GM12864 (cell line): ENCODE measurements at places on chromosomes 5 and 9.

DNA sequence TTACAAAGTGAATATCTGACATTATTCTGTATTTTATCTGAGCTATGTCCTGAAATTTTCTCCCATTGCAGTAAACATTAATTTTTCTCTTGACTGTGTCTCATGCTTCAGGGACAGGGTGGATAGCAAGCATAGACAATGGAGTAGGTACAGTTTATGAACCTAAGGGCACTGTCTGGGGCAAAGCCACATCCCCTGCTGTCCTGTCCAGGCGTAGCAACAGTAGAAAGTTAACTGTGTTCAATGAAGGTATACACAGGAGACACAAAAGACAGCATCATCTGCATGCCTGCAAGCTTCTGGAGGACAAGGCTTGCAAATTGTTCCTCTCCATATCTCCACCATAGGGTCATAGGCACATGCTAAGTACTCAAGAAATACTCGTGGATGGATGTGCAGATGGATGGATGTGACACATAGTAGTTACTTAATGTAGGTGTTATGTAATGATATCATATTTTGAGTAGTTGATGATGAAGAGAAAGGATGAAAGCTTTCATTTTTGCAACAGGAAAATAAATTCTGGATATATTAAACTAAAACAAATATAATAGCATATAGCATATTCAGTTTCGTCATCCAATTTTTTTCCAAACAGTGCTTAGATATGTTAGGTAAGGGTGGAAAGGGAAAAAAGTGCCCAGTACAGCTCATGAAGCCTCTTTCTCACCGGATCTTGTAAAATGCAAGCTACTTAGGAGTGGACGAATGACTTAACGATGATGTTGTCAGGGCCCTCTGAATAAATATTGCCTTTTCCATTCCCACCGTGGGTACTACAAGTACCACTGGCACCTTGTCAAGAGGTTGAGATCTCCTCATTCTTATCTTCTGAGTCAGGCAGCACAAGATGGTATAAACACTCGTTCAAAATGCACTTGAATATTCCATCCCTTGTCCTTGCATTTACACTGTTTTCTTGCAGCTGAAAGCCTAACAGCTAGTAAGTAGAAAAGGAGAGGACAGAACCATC is 19.9 kb upstream of the ZSWIM6 start:
- DNase-seq: no peak

- no peak for DNase-seq
These were observed 159.7 kb upstream of the VLDLR start for GRCh38 chr9:2461892-2462291.

DNA sequence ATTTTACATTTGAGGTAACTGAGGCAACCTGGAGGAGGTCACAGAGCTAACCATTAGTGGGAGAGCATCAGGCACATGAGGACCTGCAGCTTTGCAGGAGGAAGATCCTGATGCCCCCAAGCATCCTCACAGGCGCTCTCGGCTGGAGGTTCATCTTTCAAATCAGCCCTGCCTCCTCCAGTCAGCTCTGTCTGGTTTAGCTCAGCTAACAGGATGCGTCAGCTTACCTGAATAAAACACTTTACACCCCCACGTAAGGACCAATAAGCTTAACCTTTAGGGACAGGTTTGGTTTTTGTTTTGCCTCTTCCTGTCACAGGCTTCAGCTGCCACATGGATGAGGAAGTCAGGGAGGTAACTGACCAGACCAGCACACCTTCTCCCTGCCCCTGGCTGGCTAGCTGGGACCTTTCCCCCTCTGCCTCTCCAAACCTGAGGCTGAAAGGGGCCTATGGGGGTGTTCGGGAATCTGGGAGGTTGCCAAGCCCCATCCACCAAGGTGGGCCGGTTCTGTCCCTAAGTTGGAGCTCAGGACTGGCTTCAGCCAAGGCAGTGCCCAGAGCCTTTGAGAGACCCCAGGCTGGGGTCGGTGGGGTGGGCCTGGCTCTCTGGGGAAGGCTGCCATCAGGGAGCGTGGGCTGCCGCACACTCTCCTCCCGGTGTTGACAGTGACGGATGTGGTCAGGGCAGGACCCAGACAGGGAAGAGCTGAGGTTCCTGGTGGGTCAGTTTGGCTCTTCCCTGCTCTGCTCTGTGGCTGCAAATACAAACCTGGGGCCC is 20.0 kb upstream of the FCN1 start:
- no peak for DNase-seq

GRCh38 chr9:121634329-121635261 is 16.8 kb upstream of the DAB2IP start:
- DNase-seq: no peak

GRCh38 chr5:31936683-31937082 is 237.4 kb downstream of the GOLPH3 start:
- DNase-seq: no peak

DNA sequence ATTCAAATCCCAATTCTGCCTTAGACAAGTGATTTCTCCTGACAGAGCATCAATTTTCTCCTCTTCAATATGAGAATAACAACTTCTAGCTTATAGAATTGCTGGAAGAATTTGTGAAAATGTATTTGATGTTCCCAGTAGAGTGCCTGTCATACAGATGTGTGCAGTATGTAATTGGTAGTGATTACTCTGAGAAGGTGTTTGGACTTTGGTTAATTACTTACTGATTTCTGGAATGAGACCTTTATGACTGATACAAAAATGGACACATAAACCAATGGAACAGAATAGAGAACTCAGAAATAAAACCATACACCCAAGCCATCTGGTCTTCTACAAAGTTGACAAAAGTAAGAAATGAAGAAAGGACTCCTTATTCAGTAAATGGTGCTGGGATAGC is 101.9 kb upstream of the TRIM32 start:
- DNase-seq: no peak

GRCh38 chr5:2865856-2866255 is 114.4 kb upstream of the IRX2 start:
- no peak for DNase-seq

- DNase-seq: no peak
These were observed 57.1 kb upstream of the ANKH start for GRCh38 chr5:14928661-14929060.

- DNase-seq: no peak
These were observed 3.9 kb upstream of the SLC26A2 start for GRCh38 chr5:149956685-149957084.

DNA sequence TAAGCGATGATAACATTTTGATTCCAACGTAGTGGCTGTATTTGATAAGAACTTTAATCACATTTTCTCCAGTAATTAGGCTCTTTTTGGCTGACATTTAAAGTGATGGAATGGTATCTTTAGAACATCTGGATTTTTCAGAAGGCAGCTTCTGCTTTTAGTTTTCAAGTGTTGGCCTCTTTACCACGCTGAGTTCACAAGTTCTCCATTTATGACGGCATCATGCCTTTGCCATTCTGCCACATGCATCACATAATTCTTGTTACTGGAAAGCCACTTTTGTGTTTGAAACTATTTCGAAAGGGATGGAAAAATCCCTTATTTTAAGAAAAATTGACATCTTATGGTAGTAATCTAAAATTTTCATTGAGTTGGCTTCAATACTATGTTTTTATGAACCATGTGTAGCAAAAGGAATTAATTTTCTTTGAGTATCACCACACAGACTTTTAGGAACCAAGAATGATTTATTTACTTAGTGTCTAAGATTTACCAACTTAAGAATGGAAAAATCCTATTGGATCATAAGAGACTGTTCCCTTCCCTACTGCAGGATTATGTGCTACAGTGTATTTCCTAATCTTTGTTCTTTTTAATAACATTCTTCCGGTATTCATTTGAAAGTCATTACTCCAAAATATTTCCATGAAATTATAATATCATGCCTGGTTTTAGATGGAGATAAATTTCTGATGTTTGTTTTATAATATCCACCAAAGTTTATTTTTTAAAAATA is 344.2 kb downstream of the ADGRV1 start:
- DNase-seq: no peak

GRCh38 chr5:102886586-102886985 is 131.5 kb downstream of the PAM start:
- no peak for DNase-seq

DNA sequence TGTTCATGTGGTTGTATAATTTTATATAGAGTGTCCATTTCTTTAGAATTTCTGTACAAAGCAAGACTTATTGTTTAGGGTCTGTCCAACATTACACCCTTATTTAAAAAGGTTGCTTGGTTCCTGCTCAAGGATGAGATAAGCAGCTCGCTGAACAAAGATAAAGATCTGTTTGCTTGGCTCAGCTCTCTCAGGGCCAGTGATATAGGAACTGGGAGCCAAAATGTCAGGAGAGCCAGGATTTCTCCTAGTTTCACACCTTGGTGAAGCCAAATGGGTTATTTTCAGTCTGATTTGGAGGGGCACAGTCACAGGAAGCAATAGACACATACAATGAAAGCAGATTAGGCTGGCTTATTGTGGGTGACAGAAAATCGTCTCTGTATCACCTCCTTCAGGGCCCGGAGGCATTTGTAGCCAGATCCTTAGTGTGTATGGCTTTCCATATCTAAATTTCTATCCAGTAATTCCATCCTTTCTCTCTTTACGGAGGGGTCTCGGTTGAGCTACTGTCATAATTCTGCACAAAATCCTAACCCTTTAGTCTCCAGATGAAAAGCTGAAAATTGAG is 396.4 kb downstream of the TMEM232 start:
- DNase-seq: no peak

- DNase-seq: no peak
These were observed 60.8 kb downstream of the SH3TC2 start for GRCh38 chr5:149002053-149002452.
